Caki2 (cell line): ENCODE measurements at places on chromosomes 16 and 17.

- DNase-seq, result no peak
Measured at GRCh38 chr16:72073560-72074230, 10.7 kb downstream of the HPR start.

- DNase-seq, result no peak
Measured at GRCh38 chr17:17420082-17420481, 56.7 kb upstream of the MED9 start.

DNA sequence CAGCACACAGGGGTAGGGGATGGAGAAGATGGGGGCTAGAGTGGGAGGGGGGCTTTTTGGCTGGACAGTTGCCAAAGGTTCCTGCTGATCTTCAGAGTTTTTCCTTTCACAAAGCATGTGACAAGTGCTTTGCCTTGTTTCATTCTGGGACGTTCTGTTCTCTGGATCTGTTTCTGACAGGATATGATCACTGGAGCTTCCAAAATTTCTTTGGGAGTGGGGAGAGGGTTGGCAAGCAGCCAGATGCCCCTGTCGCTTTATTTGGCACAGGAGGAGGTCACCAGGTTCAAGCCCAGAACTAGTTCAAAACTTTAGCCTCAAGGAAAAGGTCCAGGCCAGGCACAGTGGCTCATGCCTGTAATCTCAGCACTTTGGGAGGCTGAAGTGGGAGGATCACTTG is 68.5 kb upstream of the TBX2 start:
- no peak for DNase-seq

GRCh38 chr17:75271955-75272847 is 1.2 kb upstream of the MIF4GD start:
- no peak for DNase-seq

GRCh38 chr16:2085669-2086068 is 37.9 kb downstream of the TSC2 start:
- DNase-seq, result no peak

GRCh38 chr16:78562650-78563049 is 463.2 kb downstream of the WWOX start:
- DNase-seq, result no peak

GRCh38 chr17:65198653-65199382 is 61.6 kb downstream of the RGS9 start:
- peak; percentile 68 for DNase-seq

GRCh38 chr17:4340914-4341615 is 25.4 kb downstream of the UBE2G1 start:
- DNase-seq, result no peak

- peak; percentile 38 for DNase-seq
Measured at GRCh38 chr17:76911299-76912017, 43.3 kb downstream of the MGAT5B start.

- DNase-seq, result no peak
Measured at GRCh38 chr17:20114466-20114865, 105.3 kb downstream of the SPECC1 start.

DNA sequence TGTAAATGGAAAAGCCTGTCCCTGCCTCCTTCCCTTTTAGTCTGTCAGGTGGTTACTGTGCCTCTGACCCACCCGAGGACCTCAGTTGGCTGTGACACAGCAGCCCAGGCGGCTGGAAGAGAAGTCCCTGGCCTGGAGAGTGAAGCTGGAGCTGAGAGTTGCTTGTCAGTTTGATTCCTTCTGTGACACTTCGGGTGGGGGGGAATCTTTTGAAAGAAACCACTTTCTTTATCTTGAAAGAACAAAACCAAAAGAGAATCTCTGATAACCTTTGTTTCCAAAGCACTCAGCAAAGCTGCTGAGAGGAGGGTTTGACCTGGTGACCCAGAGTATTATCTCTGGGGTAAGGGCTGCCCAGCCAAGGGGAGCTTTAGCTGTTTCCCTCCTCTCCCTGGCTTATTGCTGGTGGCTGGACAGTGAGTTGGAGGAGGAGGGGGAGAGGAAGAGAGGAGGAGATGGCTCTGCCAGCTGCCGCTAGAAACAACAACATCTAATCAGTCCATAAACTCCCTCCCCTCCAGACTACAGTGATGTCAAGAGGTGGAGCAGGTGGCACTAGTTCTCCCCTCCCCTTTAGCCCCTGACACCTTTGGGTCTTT is 34.0 kb downstream of the YPEL2 start:
- DNase-seq, result no peak

DNA sequence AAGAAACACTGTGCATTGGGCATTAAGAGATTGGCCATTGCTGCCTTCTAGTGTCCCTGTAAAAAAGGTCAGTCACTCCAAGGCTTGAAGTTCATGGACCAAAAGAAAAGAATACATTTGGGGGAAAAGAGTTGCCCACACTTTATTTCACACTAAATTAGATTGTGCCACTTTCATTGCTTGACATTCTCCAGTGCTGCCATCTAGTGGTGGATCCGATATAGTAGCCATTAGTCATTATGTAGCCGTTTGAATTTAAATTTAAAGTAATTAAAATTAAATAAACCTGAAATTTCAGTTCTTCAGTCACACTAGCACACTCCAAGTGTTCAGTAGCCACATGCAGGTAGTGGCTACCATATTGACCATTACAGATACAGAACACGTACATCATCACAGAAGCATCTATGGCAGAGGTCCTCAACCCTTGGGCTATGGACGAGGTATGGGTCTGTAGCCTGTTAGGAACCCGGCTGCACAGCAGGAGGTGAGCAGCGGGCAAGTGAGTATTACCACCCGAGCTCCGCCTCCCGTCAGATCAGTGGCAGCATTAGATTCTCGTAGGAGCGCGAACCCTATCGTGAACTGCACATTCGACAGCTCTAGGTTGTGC is 21.9 kb upstream of the CDH5 start:
- peak; percentile 11 for DNase-seq

GRCh38 chr17:31738996-31739699 is 119.9 kb downstream of the COPRS start:
- no peak for DNase-seq

- no peak for DNase-seq
Measured at GRCh38 chr17:80774643-80775281, 216.9 kb upstream of the CHMP6 start.

DNA sequence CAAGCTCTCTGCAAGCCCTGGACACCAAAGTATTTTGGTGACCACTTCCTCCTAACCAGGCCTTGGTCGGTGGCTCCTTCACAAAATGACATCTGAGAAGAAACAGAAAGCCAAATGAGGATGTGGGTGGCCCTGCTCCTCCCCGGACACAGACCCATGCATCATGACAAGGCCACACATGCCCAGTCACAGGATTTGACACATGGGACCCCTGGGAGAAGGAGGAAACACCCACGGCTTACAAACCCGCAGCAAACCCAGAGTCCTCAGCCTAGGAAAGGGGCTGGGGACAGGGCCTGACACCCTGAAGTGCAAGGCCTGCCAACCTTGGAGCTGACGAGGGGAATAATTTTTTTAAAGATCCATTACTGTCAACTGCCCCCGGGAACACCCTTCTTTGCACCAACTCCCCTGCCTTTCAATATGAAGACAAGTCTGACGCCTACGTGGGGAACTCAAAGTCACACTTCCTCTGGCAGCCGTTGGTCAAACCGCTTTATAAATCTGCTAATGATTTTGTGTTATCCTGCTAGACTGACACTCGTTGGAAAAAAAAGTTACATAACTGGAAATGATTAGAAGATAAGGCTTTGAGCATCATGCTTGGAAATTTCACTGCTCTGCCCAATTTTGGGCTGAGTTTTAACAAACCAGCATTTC is 41.3 kb downstream of the GAS7 start:
- no peak for DNase-seq

- DNase-seq, result no peak
Measured at GRCh38 chr16:56980792-56981724, 8.3 kb upstream of the NLRC5 start.

DNA sequence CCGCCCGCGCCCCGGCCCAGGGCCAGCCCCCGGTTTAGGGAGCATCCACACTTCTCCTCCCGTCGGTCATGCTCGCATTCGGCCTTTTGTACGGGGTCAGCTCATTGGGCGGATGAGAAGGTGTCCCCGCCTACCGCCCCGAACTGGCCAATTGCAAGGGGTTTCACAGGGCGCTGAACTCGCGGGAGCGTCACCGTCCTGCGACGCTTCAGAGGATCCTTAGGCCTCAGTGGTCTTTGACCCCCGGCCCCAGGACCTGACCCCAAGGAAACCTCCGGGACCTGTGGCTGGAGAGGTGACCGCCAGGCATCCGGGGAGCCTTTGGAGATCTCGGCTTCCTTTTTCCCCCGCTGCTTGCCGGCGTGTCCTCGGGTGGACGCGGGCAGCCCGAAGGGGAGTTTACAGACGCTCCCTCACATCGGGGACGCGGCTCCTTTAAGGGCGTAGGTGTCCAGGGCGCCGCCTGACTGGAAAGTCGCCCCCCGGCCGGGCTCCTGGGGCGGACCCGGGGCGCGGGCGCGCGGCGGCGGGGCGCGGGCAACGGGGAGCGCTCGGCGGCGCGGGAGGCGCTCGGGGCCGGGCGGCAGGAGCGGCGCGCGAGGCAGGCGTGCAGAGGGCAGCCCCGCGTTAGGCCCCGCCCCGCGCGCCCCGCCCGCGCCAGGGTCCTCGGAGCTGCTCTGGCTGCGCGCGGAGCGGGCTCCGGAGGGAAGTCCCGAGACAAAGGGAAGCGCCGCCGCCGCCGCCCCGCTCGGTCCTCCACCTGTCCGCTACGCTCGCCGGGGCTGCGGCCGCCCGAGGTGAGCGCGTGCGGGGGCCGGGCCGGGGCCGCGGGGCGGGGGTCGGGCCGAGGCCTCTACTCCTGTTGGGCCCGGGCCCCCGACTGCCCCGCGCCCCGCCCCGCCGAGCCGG is at the start of gene UBE2I:
Gene UBE2I (plus strand): TSS at position 660 of the 909 bp plus-strand sequence. CDS start 4,395 bp downstream, outside the sequence.
- peak; percentile 99 for DNase-seq

- DNase-seq, result no peak
Measured at GRCh38 chr16:48225456-48225855, 18.6 kb upstream of the LONP2 start.

DNA sequence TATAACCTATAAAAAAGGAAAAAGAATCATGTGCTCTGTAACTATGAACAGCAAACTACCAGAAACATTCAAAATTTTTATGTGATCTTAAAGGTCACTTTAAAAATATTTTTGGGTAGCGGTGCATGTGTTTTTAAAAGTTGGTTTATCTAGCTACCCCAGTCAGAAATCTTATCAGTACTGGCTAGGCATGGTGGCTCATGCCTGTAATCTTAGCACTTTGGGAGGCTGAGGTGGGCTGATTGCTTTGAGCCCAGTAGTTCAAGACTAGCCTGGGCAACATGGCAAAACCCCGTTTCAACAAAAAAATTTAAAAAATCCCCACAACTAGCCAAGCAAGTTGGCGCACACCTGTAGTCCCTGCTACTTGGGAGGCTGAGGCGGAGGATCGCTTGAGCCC is 3.7 kb downstream of the CAPNS2 start:
- no peak for DNase-seq

GRCh38 chr16:17343028-17343427 is 127.7 kb downstream of the XYLT1 start:
- DNase-seq, result no peak

- DNase-seq, result no peak
Measured at GRCh38 chr17:14352136-14352535, 51.3 kb downstream of the HS3ST3B1 start.
